ENCODE measurements at places on chromosomes 7 and 10. TPM values are rescaled to one million over a fixed set of nuclear protein-coding genes. Genes with fewer than 3 reads are reported as not detected.

Gene H2BK1
- not detected for total RNA-seq

Gene GNB2
- 208 TPM for total RNA-seq

GRCh38 chr7:115980159-115980558 is 50.4 kb downstream of the TFEC start:
- no peaks in the 10 kb centered on the region for H3K4me1 ChIP-seq
- H3K4me3 ChIP-seq: no peak overlapping the region
- H3K27ac ChIP-seq: no peak overlapping the region
- H3K27me3 ChIP-seq: no peaks in the 10 kb centered on the region
- DNase-seq: no peak

- no peaks in the 10 kb centered on the region for H3K27me3 ChIP-seq
- no peaks in the 10 kb centered on the region for H3K36me3 ChIP-seq
- no peak overlapping the region for H3K27ac ChIP-seq
- no peaks in the 10 kb centered on the region for H3K4me1 ChIP-seq
Observed at GRCh38 chr10:83274088-83274487, 865.2 kb upstream of the GHITM start.

DNA sequence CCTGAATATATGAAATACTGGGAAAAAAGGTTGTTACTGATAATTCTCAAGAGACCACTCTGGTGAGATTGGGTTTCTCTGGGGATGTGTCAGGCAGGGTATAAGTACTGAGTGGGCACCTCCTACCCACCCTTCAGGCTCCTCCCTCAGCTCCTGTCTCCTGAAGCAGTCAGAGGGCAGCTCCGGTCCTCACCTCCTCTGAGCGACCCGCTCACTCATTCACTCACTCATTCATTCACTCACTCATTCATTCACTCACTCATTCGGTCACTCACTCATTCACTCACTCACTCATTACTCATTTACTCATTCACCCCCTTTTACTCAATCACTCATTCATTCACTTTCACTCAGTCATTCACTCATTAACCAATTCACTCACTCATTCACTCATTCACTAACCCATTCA is 6.9 kb upstream of the PFKP start:
- H3K36me3 ChIP-seq: no peaks in the 10 kb centered on the region
- DNase-seq: no peak
- H3K4me3 ChIP-seq: no peak overlapping the region
- no peaks in the 10 kb centered on the region for H3K4me1 ChIP-seq
- H3K27me3 ChIP-seq: no peaks in the 10 kb centered on the region

GRCh38 chr7:42931447-42931833 is 534 bp downstream of the PSMA2 start:
- DNase-seq: no peak
- peak overlapping the region; percentile 85 for H3K27ac ChIP-seq
- H3K4me3 ChIP-seq: peak overlapping the region; percentile 92

DNA sequence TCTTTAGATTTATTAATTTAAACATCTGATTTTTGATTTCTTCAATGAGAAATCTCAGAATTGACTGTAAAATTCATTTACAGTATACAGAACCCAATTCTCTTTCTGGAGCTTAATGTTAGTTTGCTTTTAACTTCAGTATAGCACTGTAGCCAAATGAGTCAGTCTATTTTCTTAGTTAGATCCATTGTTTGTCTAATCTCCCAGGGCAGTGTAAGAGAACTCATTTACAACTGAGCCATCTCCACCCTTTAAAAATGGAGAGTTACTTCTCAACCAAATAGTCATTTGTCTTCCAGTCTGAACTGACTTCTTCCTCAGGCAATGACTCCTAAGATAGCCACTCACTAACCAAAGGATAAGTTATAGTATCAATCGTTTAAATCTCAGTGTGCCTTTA is 3.0 kb upstream of the WNT2 start:
- peaks cover 11% of the 10 kb centered on the region for H3K4me1 ChIP-seq
- peaks cover 38% of the 10 kb centered on the region for H3K27me3 ChIP-seq
- no peaks in the 10 kb centered on the region for H3K36me3 ChIP-seq
- H3K4me3 ChIP-seq: no peak overlapping the region
- no peak overlapping the region for H3K27ac ChIP-seq

- H3K36me3 ChIP-seq: no peaks in the 10 kb centered on the region
- H3K27ac ChIP-seq: no peak overlapping the region
- no peak for DNase-seq
- H3K4me1 ChIP-seq: no peaks in the 10 kb centered on the region
Observed at GRCh38 chr7:91289633-91290254, 25.5 kb downstream of the FZD1 start.

- no peak overlapping the region for H3K4me3 ChIP-seq
- no peaks in the 10 kb centered on the region for H3K4me1 ChIP-seq
- H3K27me3 ChIP-seq: no peaks in the 10 kb centered on the region
- DNase-seq: no peak
Observed at GRCh38 chr10:70617798-70618568, 15.4 kb upstream of the PRF1 start.

GRCh38 chr7:18320971-18321567 is 174.5 kb upstream of the HDAC9 start:
- no peak overlapping the region for H3K27ac ChIP-seq
- H3K4me1 ChIP-seq: no peaks in the 10 kb centered on the region
- H3K36me3 ChIP-seq: no peaks in the 10 kb centered on the region

Gene GBX1
- not detected for total RNA-seq

Gene MMP21
- not detected for total RNA-seq

DNA sequence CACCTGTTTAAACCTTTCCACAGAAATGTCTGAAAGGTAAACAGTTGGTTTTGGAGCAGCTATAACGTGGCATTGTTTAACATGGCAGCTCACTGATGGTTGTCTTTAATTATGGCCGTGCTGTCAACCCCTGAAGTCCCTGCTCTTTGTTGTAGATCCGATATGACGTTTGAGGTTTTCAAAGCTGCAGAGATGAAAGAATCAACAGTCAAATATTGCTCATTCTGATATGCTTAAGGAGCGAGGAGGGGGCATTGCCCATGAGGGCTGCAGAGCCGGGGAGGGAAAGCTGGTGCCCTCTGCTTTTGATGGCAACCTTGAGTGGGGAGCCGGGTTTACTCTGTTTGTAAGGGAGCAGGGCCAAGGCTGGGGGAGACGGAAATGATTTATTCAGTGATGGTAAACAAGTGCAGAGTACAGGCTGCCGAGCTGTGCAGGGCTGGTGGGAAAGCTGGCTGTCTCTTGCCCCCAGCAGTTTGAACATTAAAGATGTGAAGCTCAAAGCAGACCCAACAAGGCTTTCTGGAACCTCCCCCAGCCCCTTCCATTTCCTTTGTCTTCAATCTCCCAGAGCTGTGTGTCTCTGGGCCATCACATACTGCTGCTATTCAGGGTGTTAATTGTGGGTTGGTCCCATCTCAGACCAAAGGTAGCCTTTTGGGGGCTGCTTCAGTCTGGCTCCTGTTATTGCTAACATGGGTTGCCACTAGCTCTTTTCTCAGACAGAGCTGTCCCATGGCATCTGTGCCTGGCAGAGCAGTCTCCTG is 345.5 kb downstream of the LRMDA start:
- no peak for DNase-seq
- no peak overlapping the region for H3K27ac ChIP-seq
- H3K36me3 ChIP-seq: no peaks in the 10 kb centered on the region
- no peak overlapping the region for H3K4me3 ChIP-seq
- H3K4me1 ChIP-seq: peaks cover 16% of the 10 kb centered on the region

DNA sequence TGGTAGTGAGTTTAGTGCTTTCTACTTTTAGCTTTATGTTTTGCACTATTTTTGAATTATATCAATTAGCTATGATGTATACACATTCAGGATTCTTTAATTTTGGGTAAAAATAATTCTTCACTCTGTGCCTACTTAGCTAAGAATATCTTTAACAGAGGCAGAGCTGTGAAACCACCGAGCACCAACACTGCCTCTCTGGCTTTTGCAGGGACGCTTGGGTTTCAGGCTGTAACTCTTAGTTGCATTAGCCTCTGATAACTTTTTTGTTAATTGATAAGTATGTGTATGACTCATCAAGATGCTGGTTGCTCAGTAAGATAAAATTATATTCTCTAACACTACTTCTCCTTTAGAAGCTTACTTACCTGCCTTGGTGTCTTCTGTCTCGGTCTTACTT is 738.3 kb downstream of the AUTS2 start:
- no peak overlapping the region for H3K27ac ChIP-seq
- H3K4me1 ChIP-seq: no peaks in the 10 kb centered on the region
- no peak for DNase-seq
- no peaks in the 10 kb centered on the region for H3K27me3 ChIP-seq
- no peaks in the 10 kb centered on the region for H3K36me3 ChIP-seq

Gene PRLHR
- not detected for total RNA-seq

DNA sequence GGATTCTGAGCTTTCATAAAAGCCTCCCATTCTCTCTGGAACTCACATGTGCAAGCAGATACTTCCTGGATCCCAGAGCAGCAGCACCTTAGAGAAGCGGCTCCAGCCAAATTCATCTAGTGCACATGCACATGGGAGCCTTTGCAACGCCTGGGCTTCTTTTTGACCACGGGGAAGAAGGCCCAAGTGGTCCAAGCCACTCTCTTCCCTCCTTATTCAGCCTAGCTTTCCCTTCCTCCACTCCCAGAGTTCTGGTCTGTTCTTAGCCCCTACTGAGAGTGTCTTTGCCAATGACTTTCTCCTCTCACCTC is 118.7 kb downstream of the ZNF365 start:
- no peak overlapping the region for H3K27ac ChIP-seq
- H3K4me1 ChIP-seq: peaks cover 7% of the 10 kb centered on the region
- DNase-seq: no peak
- H3K36me3 ChIP-seq: no peaks in the 10 kb centered on the region
- H3K4me3 ChIP-seq: no peak overlapping the region
- no peaks in the 10 kb centered on the region for H3K27me3 ChIP-seq

- no peaks in the 10 kb centered on the region for H3K27me3 ChIP-seq
- H3K4me1 ChIP-seq: peaks cover 20% of the 10 kb centered on the region
- H3K36me3 ChIP-seq: no peaks in the 10 kb centered on the region
- DNase-seq: no peak
Observed at GRCh38 chr7:93150200-93150835, 2.1 kb upstream of the SAMD9L start.

Gene WDR11
- total RNA-seq: 46.0 TPM

- no peaks in the 10 kb centered on the region for H3K36me3 ChIP-seq
- H3K4me3 ChIP-seq: no peak overlapping the region
- no peak for DNase-seq
- H3K4me1 ChIP-seq: no peaks in the 10 kb centered on the region
Observed at GRCh38 chr10:11106621-11107374, 89.1 kb downstream of the CELF2 start.

DNA sequence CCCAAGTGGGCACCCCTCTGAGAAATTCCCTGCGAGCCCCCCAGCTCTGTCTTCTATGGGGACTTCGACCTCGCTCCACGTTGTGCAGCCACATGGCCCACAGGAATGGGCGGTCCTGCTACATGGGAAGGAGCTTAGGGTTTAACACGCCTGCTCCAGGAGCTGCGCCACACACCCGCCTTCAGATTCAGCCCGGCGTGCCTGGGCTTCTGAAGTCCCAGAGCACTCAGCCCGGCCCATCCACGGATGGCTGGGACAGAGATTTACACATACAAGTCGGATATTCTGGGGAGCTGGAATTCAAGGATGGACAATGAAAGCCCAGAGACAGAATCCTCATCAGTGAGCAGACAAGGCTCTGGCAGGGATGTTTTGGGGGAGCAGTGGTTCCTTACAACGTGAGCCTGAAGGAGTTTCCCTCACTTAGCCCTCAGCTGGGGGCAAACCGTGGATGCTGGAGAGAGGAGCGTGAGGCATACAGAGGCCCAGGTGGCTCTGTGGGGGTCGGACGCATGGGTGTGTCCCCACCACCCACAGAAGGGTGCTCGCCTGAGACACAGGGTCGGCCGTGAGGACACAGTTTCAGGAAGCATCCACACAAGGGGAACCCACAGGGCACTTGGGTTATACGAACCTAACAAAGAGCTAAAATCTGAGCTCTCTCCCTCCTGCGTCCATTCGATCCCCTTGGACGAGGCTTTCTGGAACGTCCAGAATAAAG is 372.9 kb downstream of the DNAJB6 start:
- no peak overlapping the region for H3K27ac ChIP-seq
- no peaks in the 10 kb centered on the region for H3K36me3 ChIP-seq
- H3K27me3 ChIP-seq: no peaks in the 10 kb centered on the region
- no peaks in the 10 kb centered on the region for H3K4me1 ChIP-seq

Gene SMO
- 4.0 TPM for total RNA-seq

Gene VSIR
- 128 TPM for total RNA-seq

- no peak for DNase-seq
- H3K36me3 ChIP-seq: no peaks in the 10 kb centered on the region
- no peaks in the 10 kb centered on the region for H3K4me1 ChIP-seq
- H3K27ac ChIP-seq: no peak overlapping the region
- no peaks in the 10 kb centered on the region for H3K27me3 ChIP-seq
Observed at GRCh38 chr10:85665681-85666080, 700.9 kb downstream of the GRID1 start.

Gene SPDYE9
- total RNA-seq: not detected

GRCh38 chr7:155682484-155682883 is 38.0 kb downstream of the RBM33 start:
- no peak overlapping the region for H3K4me3 ChIP-seq
- H3K36me3 ChIP-seq: peaks cover 38% of the 10 kb centered on the region
- H3K27ac ChIP-seq: no peak overlapping the region
- no peaks in the 10 kb centered on the region for H3K4me1 ChIP-seq
- DNase-seq: no peak
- H3K27me3 ChIP-seq: no peaks in the 10 kb centered on the region

DNA sequence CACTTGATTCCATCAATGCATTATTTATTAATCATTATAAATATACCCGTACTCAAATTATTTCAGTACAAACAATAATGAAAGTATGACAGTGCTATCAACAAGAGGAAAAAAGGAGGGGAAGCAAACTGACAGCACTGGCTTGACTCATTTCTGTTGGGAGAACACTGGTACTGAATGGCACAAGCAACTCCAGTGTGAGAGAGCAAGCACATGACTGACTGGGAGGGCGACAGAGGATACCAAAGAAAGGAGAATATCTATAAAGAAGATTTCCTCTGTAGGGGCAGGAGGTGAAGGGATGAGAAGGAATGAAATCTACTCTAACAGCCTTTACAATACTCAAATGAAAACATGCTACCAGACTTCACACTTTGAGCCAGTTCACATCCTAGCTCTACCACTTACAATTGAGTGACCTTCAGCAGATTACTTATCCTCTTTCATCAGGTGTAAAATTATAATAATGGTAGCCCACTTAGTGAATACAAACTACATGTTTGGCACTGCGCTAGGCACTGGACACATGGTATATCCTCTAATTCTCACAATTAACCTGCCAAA is 1.5 kb downstream of the USP54 start:
- H3K4me1 ChIP-seq: peaks cover 56% of the 10 kb centered on the region
- H3K27me3 ChIP-seq: no peaks in the 10 kb centered on the region
- no peak overlapping the region for H3K27ac ChIP-seq

GRCh38 chr7:146378196-146378595 is 261.6 kb downstream of the CNTNAP2 start:
- H3K27me3 ChIP-seq: no peaks in the 10 kb centered on the region
- no peak overlapping the region for H3K27ac ChIP-seq
- H3K4me1 ChIP-seq: no peaks in the 10 kb centered on the region
- no peak for DNase-seq

Gene NME8
- total RNA-seq: 2.1 TPM

Gene ANKRD2
- total RNA-seq: 0.98 TPM

Measured in upper lobe of right lung (tissue), 1 donor.